T-helper 1 cell (primary cell): ENCODE measurements at places on chromosomes 3 and 15.

DNA sequence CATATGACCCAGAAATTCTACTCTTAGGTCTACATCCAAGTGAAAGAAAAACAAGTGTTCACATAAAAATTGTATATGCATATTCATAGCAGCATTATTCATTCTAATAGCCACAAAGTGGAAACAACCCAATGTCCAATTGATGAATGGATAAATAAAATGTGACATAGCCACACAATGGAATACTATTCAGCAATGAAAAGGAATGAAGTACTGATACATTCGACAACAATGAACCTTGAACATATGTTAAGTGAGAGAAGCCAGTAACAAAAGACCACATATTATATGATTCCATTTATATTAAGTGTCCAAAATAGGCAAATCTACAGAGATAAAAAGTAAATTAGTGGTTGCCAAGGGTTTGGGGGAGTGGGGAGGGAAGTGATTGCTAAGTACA lies 70.2 kb upstream of the ACTC1 start:
- no peak for DNase-seq

GRCh38 chr3:123664753-123665152 lies 79.9 kb upstream of the HACD2 start:
- DNase-seq = no peak

DNA sequence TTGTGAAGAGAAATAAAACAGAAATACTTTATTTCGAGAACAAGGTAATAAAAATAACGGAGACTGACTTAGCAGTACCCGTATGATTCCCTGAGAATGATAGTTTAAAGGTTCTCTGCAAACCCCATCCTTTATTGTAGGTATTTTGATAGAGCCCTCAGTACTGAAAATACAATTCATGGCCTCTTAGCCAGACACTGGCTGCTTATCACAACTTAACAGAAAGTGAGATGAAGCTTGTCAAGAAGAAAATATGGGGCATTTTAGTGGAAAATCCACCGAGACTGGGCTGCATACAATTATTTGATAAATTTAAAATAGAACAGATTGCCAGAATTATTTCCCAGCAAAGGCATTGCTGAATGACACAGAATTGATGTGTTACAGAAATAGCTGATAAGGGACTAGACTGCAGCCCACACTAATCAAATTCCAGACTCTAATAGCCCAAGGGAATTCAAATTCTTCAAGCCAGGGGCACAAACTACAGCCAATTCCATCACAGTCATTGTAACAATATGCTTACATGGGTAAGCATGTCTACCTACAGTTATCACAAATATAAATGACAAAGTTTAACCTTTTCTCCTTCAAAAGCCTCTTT lies 521.9 kb downstream of the PLOD2 start:
- no peak for DNase-seq

GRCh38 chr3:5677555-5677954 lies 490.0 kb downstream of the EDEM1 start:
- DNase-seq = no peak

GRCh38 chr3:178103140-178103539 lies 433.1 kb upstream of the KCNMB2 start:
- no peak for DNase-seq

DNA sequence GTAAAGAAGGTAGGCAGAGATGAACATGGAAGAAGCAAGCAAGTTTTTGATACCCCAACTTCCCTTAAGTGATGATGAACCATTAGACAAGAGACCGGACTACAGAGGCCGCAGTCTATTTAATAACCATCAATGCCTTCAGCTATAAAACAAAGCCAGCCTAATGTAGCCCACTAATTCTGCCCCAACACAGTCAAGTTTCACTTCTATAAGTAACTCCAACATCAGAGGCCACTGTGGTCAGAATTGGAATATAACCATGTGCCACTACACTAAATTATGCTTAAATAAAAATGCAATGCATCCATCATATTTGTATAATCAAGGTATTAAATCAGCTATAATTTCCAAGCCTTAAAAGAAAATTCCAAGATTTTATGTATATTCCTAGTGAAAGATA lies 234.7 kb downstream of the FOXP1 start:
- no peak for DNase-seq

DNA sequence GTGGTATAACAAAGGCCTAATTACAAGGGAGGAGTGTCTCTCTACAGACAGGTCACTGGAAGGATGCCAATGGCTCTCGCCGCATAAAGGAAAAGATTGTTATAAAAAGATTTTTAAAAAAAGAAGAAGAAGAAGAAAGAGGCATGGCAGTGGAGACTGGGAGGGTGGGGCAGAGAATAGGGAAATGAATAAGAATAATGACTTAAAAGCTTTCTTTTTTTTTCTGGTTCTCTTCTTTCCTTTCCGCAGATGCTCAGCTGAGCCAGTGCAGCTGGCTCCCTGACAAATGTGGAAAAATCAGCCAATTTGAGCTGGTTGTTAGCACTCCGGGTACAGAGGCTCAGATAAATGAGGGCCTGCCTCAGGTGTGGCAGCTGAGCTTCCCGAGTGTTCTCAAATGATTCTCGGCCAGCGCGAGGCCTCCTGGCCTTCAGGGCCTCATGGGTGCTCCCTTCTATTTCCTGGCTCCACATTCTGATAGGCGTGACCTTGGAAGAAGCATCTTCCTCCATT lies 234.1 kb downstream of the RORA start:
- DNase-seq = no peak

- DNase-seq = no peak
Observed at GRCh38 chr3:58681863-58682262, 15.3 kb upstream of the FAM3D start.

DNA sequence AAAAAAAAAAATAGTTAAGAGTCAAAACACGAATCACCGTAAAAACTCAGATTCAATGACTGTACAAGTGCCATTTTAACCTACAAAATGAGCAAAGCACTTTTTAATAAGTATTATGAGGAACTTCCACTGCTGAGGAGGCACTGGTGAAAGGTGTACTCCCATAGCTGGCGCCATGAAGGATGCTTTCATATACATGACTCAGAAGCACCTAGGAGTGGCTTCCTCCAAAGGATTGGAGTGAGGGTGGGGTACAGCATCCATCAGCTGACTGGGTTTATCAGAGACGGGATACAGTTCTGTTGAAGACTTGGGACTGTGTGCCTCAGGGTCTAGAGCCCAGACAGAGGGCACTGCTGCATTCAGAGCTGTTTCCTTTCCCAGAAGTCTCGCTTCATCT lies 60.9 kb upstream of the MEX3B start:
- DNase-seq = no peak

DNA sequence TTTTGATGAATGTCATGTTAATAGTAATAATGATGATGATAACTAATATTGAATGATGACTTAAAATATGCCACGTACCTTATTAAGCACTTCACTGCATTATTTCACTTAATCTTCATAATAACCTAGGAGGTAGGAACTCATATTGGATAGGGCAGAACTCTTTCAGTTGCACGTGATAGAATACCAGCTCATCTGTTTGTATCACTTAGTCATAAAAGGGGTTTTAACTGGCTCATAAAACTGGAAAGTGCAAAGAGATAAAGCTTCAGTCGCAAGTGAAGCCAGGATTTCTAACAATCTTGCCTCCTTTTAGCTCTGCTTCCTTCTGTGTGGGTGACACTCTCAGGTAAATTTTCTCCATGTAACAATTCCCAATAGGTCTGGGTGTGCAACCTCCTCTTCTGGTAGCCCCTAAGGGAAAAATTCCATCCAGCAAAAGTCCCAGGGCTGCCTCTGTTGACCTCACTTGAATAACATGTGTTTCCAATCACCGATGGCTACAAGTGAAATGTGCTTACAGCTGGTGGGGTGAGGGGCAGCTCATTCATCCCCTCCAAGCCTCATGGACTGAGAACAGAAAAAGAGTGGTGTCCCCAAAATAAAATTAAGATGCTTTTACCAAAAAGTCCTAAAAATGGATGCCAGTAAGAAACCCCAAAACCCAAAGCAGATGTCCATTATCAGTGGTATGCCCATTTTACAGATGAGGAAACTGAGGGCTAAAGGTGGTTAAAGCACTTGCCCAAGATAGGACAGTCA lies 9.3 kb downstream of the GXYLT2 start:
- DNase-seq = no peak

DNA sequence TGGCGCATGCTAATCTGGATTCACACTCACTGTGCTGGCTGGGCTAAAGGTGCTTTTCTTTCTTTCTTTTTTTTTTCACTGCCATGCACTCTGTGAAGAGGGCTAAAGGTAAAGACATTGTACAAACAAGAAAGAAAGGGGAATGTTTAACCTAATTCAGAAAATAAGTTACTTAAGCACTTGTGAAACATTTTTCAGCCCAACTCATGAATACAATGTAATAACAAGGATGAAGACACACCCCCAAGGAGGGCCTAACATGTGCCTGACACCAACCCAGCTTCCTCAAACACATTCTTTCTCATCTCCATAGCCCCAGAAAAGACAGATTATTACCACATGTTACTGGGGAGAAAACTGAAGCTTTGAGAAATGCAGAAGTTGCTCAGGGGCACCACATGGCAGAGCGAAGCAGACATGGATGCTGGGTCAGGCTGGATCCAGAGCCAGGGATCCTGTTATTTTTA lies 5.7 kb downstream of the STIMATE start:
- DNase-seq = no peak

DNA sequence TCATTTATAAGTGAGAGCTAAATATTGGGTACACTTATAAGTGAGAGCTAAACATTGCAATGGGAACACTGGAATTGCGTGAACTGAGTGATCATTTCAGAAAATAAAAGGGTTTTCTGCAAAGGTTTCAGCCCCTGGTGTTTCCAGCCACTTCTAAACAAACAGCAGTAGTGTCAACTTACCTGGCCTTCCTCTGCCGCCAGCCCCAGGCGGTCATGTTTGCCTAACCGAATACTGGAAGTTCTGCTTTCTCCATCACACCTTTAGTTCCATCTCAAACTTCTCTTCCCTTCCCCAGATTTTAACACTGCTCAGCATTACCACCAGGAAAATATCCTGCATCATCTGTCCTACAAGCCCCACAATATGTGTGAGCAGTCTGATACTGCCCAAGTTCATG lies 58.6 kb downstream of the MRPL3 start:
- DNase-seq = no peak

DNA sequence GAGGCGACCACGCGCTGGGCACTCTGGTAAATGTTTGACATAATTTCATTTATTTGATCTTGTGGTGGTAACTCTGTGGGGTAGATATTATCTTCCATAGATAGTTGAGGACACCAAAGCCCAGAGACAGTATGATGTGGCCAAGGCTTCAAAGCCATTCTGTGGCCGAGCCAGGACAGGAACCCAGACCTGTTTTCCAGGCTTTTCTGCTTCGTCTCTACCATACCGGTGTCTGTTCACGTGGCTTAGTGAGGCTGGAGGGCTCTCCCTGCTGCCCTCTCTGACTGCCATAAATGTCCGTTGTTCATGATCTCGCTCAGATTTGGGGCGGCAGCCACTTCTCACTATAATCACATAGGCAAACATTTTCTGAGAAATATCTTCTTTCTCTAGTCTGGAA lies 134.7 kb downstream of the PEX5L start:
- DNase-seq = no peak

DNA sequence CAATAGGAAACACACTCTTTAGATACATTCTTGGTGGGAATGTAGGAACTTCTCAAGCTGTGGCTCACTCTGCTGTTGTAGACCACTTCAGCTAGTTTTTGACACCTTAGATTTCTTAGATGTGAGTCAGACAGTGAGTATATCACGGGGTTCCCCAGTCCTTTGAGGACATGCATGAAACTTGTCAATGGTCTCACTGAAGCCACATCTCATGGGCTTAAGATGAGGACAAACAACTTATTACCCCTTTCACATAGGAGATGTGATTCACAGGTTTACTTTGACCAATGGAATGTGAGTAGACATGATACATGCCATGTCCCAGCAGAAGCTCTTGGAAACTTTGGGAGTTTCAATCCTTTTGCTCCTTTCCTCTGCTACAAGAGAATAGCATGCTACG lies 325.5 kb downstream of the CHST2 start:
- DNase-seq = no peak
